ENCODE measurements at places on chromosomes 3 and 15.

DNA sequence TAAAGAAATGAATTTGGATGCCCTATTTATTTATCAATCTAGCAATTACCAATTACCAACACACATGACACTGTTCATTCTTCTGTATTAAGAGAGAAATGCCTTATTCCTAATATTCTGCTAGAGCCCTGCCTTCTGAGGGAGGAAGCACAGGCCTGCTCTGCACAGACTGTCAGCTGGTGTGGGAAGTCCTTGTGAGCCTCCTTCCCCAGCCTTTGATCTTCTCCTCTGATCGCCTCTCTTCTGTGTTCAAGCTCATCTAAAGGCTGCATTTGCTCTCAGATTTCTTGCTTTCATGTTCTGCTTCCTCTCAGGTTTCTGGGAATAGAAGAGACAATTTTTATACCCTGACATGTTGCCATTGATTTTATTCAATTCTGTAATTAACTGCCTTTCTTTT is 290.6 kb upstream of the UMPS start:
- DNase-seq, result no peak

- DNase-seq, result no peak
Observed at GRCh38 chr3:26637698-26638097, 15.1 kb downstream of the LRRC3B start.

GRCh38 chr15:55770261-55770660 is 27.3 kb upstream of the PRTG start:
- no peak for DNase-seq

DNA sequence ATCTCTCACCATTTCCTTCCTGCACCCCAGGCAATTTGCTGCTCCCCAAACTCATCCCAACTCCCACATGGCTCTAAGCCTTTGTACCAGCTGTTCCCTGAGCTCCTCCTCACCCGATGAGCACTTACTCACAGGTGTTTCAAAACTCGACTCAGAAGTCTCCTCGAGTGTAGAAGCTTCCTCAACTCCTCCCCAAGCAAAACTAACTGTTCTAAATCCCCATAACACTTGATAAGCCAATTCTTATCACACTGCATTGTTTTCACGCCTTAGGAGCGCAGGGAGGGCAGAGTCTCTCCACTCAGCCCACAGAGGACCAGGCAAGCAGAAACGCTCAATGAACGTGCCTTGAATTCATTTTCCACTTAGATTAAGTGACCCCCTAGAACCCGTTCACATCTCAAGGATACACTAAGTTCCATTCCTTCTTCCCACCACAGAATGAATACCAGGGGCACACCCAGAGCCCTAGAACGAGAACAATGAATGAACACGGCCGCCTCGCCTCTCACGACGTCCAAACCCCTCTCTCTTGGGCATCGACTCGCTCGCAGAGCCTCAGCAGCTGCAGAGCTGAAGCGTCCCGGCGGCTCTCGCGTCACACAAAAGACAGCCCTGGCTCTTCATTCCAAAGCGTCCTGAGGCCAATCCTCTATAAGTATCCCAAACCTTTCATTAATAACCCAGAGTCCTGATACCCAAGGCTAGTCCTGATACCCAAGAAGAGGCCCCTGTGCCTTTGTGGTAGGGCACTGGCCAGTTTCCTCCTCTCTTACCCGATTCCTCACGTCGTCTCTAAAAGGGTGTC is 1.1 kb downstream of the RAF1 start:
- peak; percentile 50 for DNase-seq

- no peak for DNase-seq
Observed at GRCh38 chr3:99626417-99626788, 12.0 kb upstream of the COL8A1 start.
